ENCODE measurements at places on chromosomes 3 and 15.

GRCh38 chr15:88467935-88468528 lies 524 bp downstream of the MRPS11 start:
- no peak for DNase-seq

- DNase-seq: no peak
Measured at GRCh38 chr3:12891391-12891984, 50.1 kb upstream of the RPL32 start.

- DNase-seq: no peak
Measured at GRCh38 chr15:58309963-58310928, 121.5 kb upstream of the LIPC start.

DNA sequence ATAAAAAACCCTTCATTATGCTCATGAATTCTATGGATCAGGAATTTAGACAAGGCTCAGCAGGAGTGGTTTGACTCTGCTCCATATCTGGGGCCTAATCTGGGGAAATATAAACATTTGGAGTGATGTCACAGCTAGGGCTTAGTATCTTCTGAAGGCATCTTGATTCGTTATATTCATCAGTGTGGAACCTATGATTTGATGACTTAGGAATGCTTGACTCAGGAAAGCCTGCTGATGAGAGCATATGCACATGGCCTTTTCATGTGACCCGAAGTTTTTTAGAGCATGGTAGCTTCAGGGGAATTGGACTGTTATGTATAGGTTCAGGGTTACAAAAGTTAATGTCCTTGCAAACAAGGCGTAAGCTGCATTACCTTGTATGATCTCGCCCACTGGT lies 184.9 kb upstream of the LRRC3B start:
- no peak for DNase-seq

- DNase-seq: no peak
Measured at GRCh38 chr3:122956693-122957455, 70.7 kb downstream of the SEMA5B start.

- DNase-seq: no peak
Measured at GRCh38 chr3:69494185-69494584, 108.3 kb upstream of the FRMD4B start.

DNA sequence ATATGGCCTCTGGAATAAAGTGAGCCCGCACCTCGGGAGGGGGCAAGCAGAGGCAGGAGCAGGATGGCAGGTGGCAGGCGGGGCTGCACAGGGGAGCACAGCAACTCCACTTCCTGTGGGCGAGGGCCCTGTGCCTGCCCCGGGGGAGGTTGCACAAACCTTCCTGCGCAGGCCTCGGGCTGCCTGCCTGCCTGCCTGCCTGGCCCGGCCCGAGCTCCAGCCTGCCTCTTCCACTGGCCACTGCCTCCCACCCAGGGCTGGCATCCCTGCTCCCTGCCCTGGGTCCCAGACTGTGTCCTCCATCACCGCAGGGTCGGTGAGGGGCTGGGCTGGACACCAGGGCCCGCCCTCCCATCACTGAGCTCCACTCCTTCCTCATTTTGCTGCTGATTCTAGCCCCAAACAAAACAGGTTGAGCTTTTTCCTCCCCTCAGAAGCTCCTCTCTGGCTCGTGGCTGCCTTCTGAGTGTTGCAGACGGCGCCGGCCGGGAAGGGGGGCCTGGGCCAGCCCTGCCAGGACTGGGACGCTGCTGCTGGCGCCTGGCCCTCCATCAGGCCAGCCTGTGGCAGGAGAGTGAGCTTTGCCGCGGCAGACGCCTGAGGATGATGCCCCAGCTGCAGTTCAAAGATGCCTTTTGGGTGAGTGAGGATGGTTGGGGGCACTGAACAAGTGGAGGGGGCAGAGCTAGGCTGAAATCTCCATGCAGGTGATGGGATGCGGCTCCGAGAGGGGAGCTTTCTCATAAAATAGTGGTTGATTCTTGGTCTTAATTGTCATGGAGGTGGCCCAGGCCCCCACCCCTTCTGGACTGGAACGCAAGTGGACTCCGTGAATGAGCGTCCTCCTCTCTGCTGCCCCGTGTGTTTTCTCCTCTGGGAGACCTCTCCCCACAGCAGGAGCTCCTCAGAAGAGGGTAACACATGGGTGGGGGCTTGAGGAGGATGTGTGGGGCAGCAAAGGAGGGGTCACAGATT lies at the start of gene PSTPIP1:
Gene PSTPIP1, plus strand, starts transcription at position 156 of the 975 bp plus-strand sequence. Its CDS starts 448 bp downstream, at position 604.
- peak; percentile 75 for DNase-seq

DNA sequence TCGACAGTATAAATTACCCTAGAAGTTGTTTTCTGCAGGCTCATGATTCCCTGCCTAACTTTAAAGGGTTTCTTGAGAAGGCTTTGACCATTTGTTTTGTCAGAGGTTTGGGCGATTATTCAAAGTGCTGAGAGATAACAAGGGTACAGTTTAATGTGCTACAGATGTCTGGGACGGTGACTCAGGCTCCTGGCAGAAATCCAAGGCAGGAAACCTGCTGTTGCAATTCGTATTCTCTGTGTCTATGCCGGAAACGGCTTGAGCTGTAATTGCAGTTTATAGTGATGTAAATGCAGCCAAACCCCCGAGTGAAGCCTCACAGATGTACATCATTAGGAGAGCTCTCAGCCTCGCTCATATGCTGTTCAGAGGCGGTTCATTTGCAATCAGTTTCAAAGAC lies 65.6 kb downstream of the SYNPR start:
- DNase-seq: no peak

DNA sequence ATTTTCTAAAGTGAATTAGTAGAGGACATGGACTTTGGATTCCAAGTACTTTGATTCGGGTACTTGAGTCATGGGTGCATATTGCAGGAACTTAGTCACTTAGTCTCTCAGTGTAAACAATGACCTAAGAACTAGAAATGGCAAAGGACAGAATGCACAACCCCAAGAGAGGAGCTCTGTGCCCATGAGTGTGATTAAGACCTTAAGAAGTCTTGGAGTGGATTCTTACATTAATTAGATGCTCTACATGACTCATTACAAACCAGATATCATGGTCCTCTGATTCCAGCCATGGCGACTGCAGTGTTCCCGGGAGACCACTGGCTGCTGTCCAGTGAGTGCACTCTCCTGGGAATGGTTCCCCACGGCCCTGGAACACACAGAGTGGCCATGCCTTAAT lies 251.5 kb downstream of the GABRG3 start:
- DNase-seq: no peak

DNA sequence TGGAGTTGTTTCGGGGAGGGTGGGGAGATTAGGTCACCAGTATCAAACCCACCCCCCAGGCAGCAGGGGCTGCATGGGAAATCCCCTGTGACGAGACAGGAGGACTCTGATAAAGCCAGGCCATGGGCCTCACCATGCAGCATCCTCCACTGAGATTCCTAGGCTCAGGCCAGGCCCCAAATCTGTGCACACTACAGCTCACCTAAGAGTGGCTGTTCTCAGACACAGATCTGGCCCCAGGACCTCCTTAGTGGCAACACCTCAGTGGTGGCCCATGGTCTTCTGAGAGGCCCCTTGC lies 29.0 kb downstream of the PXYLP1 start:
- DNase-seq: no peak

- no peak for DNase-seq
Measured at GRCh38 chr3:125326957-125327356, 48.2 kb downstream of the ZNF148 start.

DNA sequence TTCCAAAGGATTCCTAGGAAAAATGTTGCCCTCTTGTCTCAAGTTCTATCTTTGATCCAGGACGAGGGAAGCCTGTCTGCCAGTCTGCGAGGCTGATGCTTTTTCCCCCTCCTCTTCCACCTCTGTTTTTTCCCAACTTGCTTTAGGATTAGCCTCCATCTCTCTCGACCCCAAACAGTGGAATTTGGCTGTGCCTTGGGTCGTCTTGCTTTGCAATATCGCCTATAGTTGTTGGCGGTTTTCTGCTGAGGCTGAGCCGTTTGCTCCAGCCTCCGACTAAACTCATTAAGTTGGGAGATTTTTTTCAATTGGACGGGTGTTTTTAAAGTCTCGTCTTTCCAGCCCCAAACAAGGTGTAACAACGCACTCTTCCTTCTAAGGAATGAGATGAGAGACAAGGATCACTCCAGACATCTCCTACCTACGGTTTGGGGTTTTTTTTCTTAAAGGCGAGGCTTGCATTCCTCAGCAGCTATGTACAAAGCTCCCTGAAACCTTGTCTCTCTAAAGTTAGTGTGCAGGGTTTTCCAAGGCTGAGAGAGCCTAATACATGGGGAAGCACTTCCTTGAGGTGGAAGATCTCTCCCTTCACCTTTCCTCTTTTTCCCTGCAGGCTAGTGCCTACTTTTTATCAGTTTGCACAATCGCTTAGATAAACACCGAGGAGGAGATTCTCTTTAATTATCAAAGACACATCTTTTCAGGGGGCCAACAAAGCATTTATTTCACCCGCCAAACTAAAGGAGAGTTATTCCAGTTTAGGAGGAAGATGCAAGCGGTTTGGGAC lies 4.8 kb upstream of the NR2F2 start:
- no peak for DNase-seq

- no peak for DNase-seq
Measured at GRCh38 chr3:39631136-39631535, 163.7 kb downstream of the MOBP start.

DNA sequence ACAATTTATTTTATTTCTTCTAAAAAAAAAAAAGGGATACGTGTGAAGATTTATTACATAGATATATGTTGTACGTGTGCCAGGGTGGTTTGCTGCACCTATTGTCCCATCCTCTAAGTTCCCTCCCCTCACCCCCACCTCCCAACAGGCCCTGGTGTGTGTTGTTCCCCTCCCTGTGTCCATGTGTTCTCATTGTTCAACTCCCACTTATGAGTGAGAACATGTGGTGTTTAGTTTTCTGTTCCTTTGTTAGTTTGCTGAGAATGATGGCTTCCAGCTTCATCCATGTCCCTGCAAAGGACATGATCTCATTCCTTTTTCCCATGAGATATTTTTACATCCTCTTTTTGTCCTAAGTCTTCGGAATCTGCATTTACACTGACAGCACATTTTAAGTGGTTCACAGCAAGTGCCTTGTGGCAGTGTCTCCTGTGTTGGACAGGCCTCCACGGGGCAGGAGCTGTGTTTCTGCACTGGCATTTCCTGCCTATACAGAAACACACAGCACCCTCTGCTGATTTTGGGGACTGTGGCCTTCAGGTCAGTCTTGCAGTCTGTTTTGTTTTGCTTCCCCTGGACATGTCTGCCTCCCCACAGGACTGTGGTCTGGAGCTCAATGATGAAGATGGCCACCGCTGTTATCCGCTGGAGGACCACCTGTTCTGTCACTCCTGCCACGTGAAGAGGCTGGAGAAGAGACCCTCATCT lies 12.7 kb upstream of the SACM1L start:
- no peak for DNase-seq

DNA sequence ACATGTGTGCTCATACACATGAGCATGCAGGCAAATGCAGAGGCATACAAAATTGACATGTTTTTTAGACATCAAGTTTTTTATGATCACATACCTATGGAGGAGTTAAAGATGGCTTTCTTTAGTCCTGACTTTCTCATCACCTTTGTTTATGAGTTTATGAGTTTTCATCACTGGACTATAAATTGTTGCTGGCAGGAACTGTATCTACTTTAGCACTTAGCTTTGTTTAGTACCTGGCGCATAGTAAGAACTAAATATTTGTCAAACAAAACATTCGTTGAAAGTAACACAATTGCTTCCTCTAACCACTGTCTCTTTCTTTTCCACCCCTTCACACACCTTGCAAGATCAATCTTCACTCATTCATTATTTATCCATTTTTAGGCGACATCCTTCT lies 182.6 kb downstream of the SUCNR1 start:
- DNase-seq: no peak
